Astrocyte (in vitro differentiated cells and primary cell): ENCODE measurements at places on chromosomes 7 and 10. TPM values are rescaled to one million over a fixed set of nuclear protein-coding genes. Genes with fewer than 3 reads are reported as not detected.
A peak's percentile ranks its signal among the peaks of the same experiment; 100 is the strongest.

GRCh38 chr10:58512491-58513187, at the start of gene BICC1:
Gene BICC1, plus strand, starts transcription at chr10:58512872. Its CDS starts 272 bp downstream, at chr10:58513144.
- H3K4me1 ChIP-seq = peaks cover 15% of the 10 kb centered on the region
- H3K27me3 ChIP-seq = no peaks in the 10 kb centered on the region
- H3K4me3 ChIP-seq = peak within 1 kb of the TSS; percentile 84

DNA sequence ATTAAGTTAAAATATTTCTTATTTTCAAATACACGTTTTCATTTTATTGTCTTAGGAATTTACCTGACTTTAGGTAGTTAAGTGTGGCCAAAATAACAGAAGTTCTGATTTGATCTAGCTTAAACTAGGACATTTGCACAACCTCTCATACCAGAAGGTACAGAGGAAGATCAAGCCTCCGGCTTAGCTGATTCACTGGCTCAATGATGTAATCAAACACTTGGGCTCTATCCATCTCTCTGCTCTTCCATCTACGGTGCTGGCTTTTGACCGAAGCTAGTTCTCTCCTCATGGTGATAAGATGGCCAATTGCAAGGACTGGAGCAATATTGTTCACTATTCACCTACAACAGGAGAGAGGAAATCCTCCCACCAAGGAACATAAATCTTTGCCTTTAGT, 12.2 kb upstream of the HYCC1 start:
- peaks cover 12% of the 10 kb centered on the region for H3K4me1 ChIP-seq
- no peak for DNase-seq
- no peak overlapping the region for H3K4me3 ChIP-seq
- H3K36me3 ChIP-seq = no peaks in the 10 kb centered on the region

- no peak for DNase-seq
- H3K27me3 ChIP-seq = no peaks in the 10 kb centered on the region
- H3K4me3 ChIP-seq = no peak overlapping the region
- no peaks in the 10 kb centered on the region for H3K4me1 ChIP-seq
- H3K27ac ChIP-seq = no peak overlapping the region
- no peaks in the 10 kb centered on the region for H3K36me3 ChIP-seq
These were observed 65.0 kb downstream of the FBXL13 start for GRCh38 chr7:103009466-103010185.

- no peaks in the 10 kb centered on the region for H3K36me3 ChIP-seq
- DNase-seq = peak; percentile 36
- H3K27me3 ChIP-seq = no peaks in the 10 kb centered on the region
These were observed 251.1 kb upstream of the MEOX2 start for GRCh38 chr7:15937571-15937970.

DNA sequence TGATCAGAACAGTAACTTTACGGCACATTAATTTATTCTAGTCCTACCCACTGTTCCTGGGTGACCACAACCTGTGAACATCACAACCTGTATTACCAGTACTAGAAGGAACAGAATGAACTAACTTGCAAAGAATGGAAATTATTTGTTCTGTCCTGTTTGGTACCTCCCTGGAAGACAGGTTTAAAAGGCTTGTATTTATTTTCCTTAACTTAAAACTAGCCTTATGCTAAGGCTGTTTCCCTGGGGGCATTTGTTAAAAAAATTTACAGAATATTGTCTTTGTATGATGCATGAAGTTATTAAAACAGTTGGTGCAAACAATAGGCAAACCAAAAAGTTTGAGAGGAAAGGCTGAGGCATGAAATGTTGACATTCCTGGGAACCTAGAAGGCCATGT, 132.7 kb downstream of the DNAJC1 start:
- DNase-seq = no peak
- H3K4me3 ChIP-seq = no peak overlapping the region
- H3K27me3 ChIP-seq = no peaks in the 10 kb centered on the region
- no peaks in the 10 kb centered on the region for H3K36me3 ChIP-seq

DNA sequence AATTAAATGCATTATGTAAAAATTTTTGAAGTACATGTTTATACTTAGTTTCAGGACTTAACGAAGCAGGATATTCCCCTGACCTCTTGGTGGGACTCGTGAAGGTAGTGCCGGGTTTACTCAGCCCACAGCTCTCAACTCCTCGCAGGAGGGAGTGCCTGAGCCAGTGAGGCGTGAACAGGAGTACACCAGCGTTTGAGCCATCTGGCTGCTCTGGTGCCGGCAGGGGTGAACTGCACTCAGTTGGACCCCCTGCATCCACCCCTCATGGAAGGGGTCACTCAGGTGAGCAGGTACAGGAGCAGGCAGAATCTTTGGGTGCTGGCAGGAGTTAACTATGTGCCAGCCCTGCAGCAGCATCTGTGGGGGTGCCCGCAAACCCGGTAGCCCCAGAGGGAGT, 625.1 kb upstream of the PCDH15 start:
- H3K27ac ChIP-seq = no peak overlapping the region
- DNase-seq = no peak
- H3K27me3 ChIP-seq = no peaks in the 10 kb centered on the region
- no peak overlapping the region for H3K4me3 ChIP-seq
- no peaks in the 10 kb centered on the region for H3K4me1 ChIP-seq
- H3K36me3 ChIP-seq = no peaks in the 10 kb centered on the region

DNA sequence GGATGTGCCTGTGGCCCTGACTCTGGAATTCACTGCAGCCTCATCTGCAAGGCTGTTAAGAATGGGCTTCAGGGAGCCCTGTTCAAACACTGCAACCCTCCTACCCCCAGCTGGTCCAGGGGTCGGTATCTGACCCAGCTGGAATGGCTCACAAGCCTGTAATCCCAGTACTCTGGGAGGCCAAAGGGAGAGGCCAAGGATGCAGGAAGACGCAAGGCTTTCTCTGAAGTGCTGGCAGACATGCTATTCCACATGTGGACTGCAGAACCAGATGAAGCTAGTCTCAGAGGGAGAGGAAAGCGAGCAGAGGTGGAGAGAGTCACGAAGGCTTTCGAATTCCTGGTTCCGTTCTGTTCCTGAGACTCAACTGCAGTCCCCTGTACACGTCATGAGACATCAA, 45.0 kb downstream of the ESYT2 start:
- H3K27me3 ChIP-seq = no peaks in the 10 kb centered on the region
- DNase-seq = no peak
- H3K27ac ChIP-seq = no peak overlapping the region
- H3K4me1 ChIP-seq = no peaks in the 10 kb centered on the region
- peaks cover 33% of the 10 kb centered on the region for H3K36me3 ChIP-seq

GRCh38 chr10:77664696-77665095, 27.1 kb upstream of the KCNMA1 start:
- no peak overlapping the region for H3K4me3 ChIP-seq
- no peaks in the 10 kb centered on the region for H3K36me3 ChIP-seq
- peaks cover 4% of the 10 kb centered on the region for H3K4me1 ChIP-seq
- no peak for DNase-seq

DNA sequence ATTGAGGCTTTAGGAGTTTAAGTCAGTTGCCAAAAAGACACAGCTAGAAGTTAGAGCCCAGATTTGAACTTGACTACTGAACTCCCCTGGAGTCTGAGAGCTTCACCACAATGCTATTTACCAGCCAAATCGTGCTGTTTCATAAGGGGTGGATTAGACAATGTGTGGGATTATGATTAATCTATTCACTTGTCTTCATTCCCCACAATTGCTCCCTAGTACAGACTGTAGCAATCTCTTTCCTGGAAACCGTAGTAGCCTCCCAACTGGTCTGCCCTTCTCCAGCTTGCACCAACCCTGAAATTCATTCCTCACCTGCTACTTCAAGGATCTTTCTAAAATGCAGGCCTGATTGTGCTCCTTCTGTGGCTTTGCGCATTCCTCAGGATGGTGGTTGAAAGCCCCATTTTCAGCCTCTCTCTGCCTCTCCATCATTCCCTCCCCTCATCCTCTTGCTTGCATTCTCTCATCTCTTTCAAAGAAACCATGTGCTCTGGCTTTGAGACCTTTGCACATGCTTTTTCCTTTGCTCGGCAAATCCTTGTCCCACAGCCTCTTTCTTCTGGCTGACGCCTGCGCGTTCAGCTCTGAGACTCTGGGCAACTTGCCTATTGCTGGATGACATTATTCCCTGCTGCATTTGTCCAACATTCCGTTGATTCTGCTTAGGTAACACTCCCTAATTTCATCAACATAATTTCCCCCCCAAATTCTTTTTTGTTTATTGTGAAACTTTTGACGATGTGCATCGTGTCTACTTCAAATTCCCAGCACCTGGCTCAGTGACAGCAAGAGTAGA, 145.1 kb downstream of the ADRA2A start:
- no peaks in the 10 kb centered on the region for H3K4me1 ChIP-seq
- H3K27me3 ChIP-seq = no peaks in the 10 kb centered on the region
- no peak for DNase-seq
- no peaks in the 10 kb centered on the region for H3K36me3 ChIP-seq
- no peak overlapping the region for H3K27ac ChIP-seq

- H3K4me1 ChIP-seq = peaks cover 14% of the 10 kb centered on the region
- no peak overlapping the region for H3K27ac ChIP-seq
- H3K27me3 ChIP-seq = no peaks in the 10 kb centered on the region
- no peak overlapping the region for H3K4me3 ChIP-seq
- DNase-seq = peak; percentile 89
These were observed 63.5 kb downstream of the ZNF365 start for GRCh38 chr10:62437696-62438095.

- no peak for DNase-seq
- H3K27me3 ChIP-seq = no peaks in the 10 kb centered on the region
- peak overlapping the region; percentile 52 for H3K27ac ChIP-seq
- H3K4me1 ChIP-seq = peaks cover 16% of the 10 kb centered on the region
- peak overlapping the region; percentile 88 for H3K4me3 ChIP-seq
These were observed 775 bp upstream of the ABHD11 start for GRCh38 chr7:73739387-73739767.

DNA sequence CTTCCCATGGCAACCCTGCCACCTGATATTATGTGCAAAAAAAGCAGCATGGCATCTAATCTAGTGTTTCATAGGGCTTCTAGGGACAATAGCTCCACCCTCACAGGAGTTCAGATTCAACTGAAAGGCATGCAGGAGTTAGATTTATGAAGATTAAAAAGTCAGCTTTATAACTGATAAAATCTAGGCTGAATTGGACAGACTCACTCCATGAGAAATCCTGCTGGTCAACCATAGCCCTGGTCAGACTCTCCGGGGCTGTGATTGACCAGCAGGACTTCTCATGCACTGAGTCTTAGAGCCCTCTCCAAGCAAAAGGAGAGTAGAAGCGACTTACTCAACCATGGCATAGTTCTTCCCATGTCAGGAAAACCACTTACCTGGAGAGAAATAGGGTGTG, 345.4 kb downstream of the NEBL start:
- H3K36me3 ChIP-seq = no peaks in the 10 kb centered on the region
- no peak for DNase-seq
- no peak overlapping the region for H3K27ac ChIP-seq
- no peaks in the 10 kb centered on the region for H3K4me1 ChIP-seq

DNA sequence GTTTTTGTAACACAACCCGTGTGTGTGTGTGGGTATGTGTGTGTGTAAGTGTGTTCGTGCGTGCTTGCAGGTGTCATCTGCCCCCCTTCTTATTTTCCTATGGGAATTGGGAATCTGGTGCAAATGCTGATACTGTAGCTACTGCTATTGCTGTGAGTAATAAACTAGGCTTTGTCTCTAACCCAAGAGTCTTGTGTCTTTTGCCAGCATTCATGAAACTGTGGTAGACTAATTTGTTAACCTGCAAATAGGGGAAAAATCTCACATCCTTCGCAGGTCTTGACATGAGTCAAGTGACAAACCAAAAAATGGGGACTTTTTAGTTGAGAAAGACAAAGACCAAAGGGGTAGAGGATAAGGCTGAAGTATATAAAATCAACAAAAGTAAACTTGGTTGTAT, 57.9 kb upstream of the FAM133B start:
- H3K27me3 ChIP-seq = no peaks in the 10 kb centered on the region
- H3K36me3 ChIP-seq = no peaks in the 10 kb centered on the region
- H3K4me1 ChIP-seq = peaks cover 16% of the 10 kb centered on the region

- no peak overlapping the region for H3K27ac ChIP-seq
- no peaks in the 10 kb centered on the region for H3K27me3 ChIP-seq
- no peaks in the 10 kb centered on the region for H3K36me3 ChIP-seq
- H3K4me3 ChIP-seq = no peak overlapping the region
- DNase-seq = no peak
These were observed 63.1 kb upstream of the CNTNAP2 start for GRCh38 chr7:146053492-146053891.

GRCh38 chr7:55188590-55189138, 169.8 kb downstream of the EGFR start:
- H3K27me3 ChIP-seq = no peaks in the 10 kb centered on the region
- H3K4me3 ChIP-seq = no peak overlapping the region
- H3K4me1 ChIP-seq = peaks cover 61% of the 10 kb centered on the region

- no peak for DNase-seq
- H3K4me3 ChIP-seq = no peak overlapping the region
These were observed 2.9 kb downstream of the NT5C3A start for GRCh38 chr7:33059635-33060034.

DNA sequence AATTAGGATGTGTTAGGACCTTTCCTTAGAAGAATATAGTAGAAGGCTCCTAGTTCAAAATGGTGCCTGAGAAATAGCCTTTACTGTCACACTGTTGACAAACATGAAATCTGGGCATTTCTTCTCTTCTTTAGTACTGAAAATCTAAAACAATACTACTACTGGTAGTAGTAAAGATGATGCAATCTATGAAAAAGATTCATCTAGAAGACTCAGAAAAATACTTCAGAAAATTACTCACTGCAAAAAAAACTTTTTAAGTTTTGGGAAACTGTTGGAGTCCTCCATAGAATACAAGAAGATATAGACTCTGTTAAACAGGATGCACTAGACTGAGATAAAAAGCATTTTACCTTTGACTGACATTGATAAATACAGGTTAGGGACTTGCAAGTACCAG, 67.1 kb downstream of the NRF1 start:
- H3K27me3 ChIP-seq = no peaks in the 10 kb centered on the region
- no peak overlapping the region for H3K4me3 ChIP-seq
- DNase-seq = no peak
- peaks cover 8% of the 10 kb centered on the region for H3K36me3 ChIP-seq

DNA sequence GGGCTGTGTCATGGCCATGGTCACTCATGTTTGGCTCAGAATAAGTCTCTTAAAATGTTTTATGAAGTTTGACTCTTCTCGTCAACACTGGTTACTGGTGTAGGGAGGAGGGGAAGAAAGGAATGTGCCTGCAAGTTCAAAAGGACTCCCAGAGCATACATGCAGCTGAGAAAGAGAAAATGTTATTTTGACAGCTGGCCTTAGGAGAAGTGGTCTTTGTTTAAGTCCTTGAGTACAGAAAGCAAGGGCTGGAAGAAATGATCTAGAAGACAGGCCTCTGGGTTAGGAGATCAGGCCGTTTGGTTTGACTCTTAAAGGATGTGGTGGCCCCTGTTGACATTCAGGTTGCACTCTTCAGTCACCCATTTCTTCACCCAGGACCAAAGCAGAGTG, 245.5 kb downstream of the REEP3 start:
- H3K36me3 ChIP-seq = no peaks in the 10 kb centered on the region
- H3K4me3 ChIP-seq = no peak overlapping the region
- peak overlapping the region; percentile 53 for H3K27ac ChIP-seq

GRCh38 chr10:11796474-11796873, 26.7 kb upstream of the PROSER2 start:
- no peak overlapping the region for H3K27ac ChIP-seq
- H3K4me1 ChIP-seq = peaks cover 12% of the 10 kb centered on the region
- no peak for DNase-seq
- H3K27me3 ChIP-seq = no peaks in the 10 kb centered on the region

- H3K4me3 ChIP-seq = no peak overlapping the region
- no peaks in the 10 kb centered on the region for H3K4me1 ChIP-seq
- no peaks in the 10 kb centered on the region for H3K36me3 ChIP-seq
- H3K27me3 ChIP-seq = no peaks in the 10 kb centered on the region
- DNase-seq = peak; percentile 17
These were observed 12.8 kb downstream of the NRAP start for GRCh38 chr10:113651021-113651420.

Gene NANOS1
- 3.0 and 4.7 TPM in 2 replicates for total RNA-seq

Gene CHN2
- 2.5 and 3.6 TPM in 2 replicates for total RNA-seq

Gene ACTL6B
- total RNA-seq = not detected in 2 replicates

Gene MRM2
- 22.5 and 22.6 TPM in 2 replicates for total RNA-seq

Gene ABCB1
- 0.79 and 1.8 TPM in 2 replicates for total RNA-seq

Gene SPDYE5
- total RNA-seq = not detected in 2 replicates

Gene CYP2E1
- 2.2 TPM in 2 replicates for total RNA-seq

Gene TLL2
- 7.6 and 9.6 TPM in 2 replicates for total RNA-seq

Gene SCRN1
- total RNA-seq = 98.3 and 116 TPM in 2 replicates
